ENCODE measurements at places on chromosomes 7 and 10.

GRCh38 chr7:101058355-101058754 is 26.9 kb upstream of the TRIM56 start:
- peak; percentile 29 for DNase-seq

GRCh38 chr7:66430164-66430545 is 198.5 kb upstream of the KCTD7 start:
- no peak for DNase-seq

DNA sequence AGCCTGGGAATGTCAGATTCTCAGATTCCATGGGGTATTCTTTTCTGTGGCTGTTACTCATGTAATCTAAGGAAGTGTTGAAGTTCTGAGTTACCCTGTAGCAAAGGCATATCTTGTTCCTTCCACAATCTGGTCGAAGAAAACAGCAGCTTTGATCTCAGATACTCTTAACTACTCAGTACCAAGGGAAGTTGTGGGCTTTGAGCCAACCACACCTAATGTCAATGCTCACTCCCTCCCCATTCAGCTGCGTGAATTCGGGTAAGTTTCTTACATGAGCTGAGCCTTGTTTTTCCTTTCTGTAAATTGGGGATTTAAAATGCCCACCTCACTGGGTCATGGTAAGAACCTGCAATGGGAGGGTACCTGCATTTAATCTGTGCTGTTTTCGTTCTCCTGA is 52.5 kb downstream of the PTPRN2 start:
- no peak for DNase-seq

DNA sequence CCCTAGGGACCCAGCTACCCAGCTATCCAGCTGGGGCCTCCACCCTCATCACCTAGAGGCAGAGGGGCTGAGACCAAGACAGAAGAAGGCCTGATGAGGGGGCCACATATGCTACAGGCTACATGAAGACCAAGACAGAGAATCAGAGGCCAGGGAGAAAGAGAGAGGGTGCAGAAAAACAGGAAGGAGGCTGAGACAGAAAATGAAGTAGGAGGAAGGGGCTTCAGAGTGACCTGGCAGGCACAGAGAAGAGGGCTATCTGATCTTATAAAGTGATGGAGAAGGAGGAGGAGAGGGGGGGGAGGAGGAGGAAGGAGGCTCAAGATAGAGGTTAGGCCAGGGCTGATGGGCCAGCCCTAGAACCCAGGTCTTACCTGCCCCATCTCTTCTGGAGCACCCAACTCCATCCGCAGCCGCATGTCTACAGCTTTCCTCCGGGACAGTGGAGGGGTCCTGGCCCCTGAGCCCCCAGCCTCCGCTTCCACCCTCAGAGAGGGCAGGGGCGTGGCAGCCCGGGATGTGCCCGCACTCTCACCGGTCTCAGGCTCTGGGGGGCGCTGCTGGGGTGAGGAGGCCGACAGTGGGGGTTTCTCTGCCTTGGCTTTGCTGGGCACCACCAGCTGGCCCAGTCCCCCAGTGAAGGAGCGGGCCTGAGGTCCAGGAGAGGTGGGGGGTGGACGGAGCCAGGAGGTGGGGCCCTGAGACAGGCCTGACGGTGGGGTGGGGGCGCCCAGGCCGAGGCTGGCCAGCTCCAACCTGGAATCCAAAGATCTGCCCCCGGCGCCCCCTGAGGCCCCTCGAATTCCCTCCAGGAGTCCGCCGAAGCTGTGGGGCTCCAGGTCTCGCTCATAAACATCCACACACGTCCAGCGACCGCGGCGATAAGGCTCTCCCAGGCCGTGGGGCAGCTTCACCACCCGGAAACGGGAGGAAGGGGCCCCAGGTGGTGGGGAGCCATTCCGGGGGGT is 1.8 kb downstream of the TSC22D4 start:
- DNase-seq: no peak

- no peak for DNase-seq
These were observed 60.6 kb upstream of the DNAAF5 start for GRCh38 chr7:665736-666453.

DNA sequence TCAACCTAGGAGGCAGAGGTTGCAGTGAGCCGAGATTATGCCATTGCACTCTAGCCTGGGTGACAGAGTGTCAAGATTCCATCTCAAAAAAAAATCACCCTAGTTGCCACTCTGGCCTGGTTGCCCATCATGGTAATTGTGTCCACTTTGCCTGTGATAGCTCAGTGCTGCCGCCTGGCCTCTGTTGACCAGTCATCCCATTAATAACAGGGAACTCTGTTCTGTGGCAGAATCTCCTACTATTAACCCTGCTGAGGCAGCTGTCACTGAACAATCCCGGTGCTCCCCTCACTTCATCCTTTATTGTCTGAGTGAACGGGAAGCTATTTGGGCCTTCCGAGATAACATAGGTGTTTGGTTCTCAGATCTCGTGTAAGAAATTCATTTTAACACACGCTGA is 14.6 kb downstream of the ZNF3 start:
- DNase-seq: no peak

- no peak for DNase-seq
These were observed 277.1 kb downstream of the CACNA2D1 start for GRCh38 chr7:82166260-82167015.

DNA sequence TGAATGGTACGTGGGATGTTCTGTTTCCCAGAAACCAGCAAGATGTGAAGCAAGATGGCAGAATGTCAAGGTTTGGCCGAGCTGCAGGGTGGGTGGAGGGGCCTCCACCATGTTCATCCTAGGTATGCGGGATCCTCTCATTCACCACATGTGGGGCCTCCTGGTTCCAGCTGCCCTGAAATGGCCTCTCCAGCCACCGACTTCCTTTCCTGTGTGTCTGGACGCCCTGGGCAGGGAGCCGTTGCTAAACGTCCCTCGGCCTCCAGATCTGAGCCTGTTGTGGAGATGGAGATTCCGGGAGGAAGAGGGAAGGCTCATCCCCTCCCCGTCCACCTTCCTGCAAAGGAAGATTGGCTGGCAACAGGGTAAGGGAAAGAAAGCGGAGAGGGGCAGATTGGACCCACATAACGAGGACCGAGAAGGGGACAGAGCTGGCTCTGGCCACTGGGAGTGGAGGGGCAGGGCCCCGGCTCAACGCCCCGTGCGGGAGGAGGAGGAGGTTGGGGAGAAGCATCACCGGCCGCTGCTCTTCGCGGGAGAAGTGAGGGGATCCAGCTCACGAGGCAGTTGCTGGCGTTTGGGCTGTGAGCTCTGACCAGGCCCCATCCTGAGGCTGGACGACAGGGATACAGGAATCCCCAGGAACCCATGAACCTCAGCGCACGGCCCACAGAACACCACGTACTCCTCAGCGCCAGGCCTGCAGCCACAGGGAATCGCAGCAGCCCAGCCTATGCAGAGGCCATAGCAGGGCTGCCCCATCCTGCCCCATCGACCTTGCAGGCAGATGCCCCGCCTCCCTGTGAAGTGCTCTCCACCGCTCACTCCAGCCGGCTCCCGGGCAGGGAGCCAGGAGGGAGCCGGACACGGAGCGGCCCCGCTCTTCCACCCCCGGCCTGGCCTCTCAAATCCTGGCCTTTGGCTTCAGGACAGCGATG is 98.3 kb downstream of the FOXL3 start:
- DNase-seq: no peak

GRCh38 chr7:88090671-88091070 is 129.2 kb downstream of the SRI start:
- DNase-seq: no peak

- DNase-seq: no peak
These were observed 105.2 kb downstream of the NEURL1 start for GRCh38 chr10:103598654-103599115.

DNA sequence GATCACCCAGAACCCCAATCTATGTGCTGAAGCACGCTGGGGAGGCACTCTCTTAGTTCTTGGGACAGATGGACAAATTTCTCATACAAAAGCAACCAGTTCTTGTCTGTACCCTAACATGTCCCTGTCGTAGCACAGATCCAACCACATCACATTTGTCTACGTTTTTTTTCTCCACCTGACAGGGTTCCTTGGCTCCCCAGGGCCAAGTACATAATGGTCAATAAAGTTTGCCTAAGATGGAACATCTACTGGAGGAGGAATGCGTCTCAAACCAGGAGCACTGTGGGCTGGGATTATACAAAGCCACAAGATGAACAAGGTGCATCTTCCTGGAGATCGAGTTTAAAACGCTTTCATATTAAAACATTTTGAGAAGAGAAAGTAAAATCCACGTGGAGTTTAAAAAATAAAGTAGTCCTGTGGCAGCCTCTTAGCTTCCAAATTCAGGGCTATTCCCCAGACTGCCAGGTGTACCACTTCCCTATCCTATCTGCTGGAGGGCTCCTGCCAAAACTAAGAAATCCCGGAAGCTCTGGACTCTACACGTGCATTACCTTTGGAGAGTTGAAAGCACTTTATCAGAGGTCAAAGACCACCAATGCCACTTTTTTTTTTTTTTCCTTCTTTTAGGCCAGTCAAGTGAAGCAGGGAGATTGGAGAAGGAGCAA is 1.4 kb downstream of the TMEM243 start:
- DNase-seq: no peak

- DNase-seq: no peak
These were observed 16.4 kb upstream of the MICU1 start for GRCh38 chr10:72642318-72642717.

DNA sequence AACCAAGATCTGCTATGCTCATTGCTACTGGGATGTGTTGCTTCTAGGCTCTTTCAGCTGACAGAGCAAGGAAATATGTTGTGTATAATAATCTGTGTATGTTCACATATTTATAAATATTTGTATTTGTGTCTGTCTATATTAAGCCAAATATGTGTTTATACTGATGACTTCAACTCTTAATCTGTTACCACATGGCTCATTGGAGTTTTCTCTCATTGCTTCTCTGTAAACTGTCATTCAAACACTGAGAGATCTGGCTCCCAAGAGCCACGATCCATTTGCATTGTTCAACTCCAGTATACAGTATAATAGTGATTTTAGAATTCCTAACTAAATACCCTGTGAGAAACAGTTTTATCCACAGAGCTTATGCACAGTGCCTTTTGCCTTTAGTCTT is 35.3 kb downstream of the BICC1 start:
- no peak for DNase-seq

DNA sequence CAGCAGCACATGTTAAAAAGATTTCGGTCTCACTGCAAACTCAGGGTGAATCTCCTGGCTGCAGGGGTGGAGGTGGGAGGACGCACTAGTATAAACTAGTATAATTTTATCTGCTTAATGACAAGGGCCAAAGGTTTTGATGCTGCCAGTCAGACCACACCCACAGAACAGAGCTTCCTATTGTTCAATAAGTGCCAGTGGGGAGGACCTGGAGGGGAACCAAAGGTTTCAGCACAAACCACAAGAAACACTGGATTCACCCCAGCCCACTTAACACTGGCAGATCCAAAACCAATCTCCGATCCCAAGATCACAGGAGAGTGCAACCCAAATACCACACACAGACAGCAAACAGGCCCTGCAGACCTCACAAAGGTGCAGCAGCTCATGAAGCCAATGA is 6.6 kb downstream of the VOPP1 start:
- no peak for DNase-seq

GRCh38 chr10:122658356-122659049 is 41.1 kb downstream of the C10orf120 start:
- DNase-seq: no peak

DNA sequence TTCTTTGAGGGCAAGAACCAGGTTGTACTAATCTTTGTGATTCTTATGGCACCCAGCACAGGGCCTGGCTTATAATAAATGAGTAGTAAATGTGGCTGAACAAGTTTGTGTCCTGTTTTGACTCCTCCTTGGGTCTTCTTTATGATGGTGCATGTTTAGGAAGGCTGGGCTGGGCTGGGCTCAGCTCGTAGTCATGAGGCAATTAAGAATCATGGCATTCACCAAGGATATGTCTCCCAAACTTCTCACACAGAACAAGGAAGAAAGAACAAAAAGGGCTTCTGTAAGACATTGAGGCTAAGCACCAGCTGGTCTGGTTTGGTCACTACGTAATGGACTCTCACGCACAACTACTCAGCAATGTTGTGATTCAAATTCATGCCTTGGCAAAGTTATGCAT is 30.5 kb upstream of the YAE1 start:
- no peak for DNase-seq

- DNase-seq: no peak
These were observed 37.2 kb downstream of the CUBN start for GRCh38 chr10:17092216-17092944.

DNA sequence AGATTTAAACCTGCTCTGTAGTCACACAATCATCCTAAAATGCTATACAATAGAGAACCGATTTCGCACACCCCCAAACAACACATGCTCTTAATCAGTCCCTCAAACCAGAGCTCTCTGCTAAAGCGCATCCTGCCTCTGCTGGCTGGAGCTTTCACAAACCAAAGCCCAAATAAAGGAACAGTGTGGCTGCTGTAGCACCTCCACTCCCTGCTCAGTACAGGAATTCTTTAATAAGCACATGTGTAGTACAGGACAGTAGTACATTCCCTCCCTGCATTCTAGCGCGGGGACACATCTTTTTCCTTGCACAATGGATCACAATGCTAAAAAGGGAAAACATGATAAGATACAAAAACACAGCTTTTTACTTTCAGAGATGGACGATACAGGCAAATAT is 684.6 kb downstream of the MAGI2 start:
- DNase-seq: no peak

GRCh38 chr7:110633313-110633712 is 457.6 kb upstream of the LRRN3 start:
- DNase-seq: no peak

Measured in stimulated activated CD8-positive, alpha-beta memory T cell treated with anti-CD3 and anti-CD28 coated beads, Interleukin-7, amount 100 ng/mL, for 1 hour (primary cell).